Stimulated activated CD8-positive, alpha-beta memory T cell treated with anti-CD3 and anti-CD28 coated beads, Interleukin-4, amount 100 ng/mL, for 4 hours (primary cell): ENCODE measurements at places on chromosomes 12 and 14.

GRCh38 chr14:19917243-19917642, 3.2 kb upstream of the OR4K5 start:
- no peak for DNase-seq

DNA sequence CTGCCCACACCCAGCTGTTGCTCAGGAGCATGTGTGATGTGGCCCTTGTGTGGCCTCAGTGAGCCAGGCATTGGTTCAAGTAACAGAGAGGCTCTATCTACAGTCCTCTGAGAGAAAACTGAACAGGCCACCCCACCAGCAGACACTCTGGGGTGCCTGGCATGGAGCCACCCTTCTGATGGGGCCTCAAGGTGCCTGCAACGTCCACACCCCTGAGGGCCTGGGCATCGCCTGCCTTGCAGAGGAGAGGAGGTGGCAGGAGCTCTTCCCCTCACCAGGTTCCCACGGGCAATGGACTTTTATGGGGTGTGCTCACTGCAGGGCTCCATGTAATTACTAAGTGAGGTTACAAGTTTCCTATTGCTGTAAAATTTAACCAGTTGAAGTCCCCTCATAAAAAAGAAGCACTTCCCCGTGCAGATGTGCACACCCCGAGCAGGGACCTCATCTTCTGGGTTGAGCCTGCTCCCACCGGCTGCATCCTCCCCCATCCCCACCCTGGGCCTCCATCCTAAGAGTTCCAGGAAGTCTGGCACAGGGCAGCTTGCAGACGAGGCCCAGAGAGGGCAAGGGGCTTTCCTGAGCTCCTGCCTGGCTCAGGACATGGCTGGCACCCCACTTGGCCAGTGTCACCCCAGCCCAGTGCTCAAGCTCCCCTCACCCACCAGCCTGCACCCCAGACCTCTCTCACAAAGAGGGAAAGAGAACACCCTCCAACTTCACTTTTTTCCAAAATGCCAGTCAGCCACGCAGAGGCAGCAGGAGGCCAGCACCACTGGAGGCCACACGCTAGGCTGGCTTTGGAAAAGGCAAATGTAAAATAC, 270.4 kb upstream of the RTL1 start:
- DNase-seq: no peak

DNA sequence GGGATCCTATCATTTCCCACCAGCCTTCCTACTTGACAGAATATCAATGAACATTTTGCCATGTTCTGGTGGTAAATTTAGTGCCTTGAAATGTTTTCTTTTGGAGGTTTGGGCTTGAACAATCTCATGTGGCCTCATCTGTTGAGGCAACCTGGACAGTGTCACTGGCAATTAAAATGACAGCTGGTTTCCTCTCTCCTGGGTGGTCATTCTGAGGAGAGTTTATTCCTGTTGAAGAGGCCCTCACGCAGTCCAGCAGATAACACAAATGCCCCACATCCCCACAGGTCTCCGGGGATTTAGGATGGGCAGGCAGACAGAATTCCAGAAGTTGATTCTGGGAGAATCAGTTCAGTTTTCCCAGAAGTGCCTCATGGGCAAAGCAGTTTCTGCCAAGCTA, 41.9 kb downstream of the MMAB start:
- DNase-seq: no peak

DNA sequence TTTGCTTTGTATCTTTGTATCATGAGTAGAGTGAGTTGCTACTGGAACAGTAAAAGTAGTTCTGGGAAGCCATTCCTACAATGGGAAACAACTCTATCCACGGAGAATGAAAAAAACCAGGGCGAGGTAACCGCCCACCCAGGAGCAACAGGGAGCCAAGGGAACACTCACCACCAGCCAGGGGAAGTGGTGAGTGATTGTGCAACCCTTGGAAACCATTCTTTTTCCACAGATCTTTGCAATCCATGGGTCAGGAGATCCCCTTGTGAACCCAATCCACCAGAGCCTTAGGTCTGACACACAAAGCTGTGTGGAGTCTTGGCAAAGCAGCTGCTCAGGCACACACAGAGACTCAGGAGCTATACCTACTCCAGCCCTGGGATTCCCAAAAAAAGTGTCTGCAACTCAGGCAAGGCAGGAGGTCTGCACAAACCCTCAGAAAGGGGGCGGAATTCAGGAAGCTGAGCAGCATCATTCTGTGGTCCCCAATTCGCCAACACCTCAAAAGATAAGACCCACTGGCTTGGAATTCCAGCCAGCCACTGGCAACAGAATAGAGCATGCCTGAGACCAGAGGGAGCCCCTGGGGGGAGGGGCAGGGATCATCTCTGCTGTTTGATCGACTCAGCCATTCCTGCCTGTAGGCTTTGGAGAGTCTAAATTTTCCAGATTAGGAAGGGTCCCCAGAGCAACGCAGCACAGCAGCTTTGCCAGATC, 52.1 kb upstream of the PPFIA2 start:
- DNase-seq: no peak

DNA sequence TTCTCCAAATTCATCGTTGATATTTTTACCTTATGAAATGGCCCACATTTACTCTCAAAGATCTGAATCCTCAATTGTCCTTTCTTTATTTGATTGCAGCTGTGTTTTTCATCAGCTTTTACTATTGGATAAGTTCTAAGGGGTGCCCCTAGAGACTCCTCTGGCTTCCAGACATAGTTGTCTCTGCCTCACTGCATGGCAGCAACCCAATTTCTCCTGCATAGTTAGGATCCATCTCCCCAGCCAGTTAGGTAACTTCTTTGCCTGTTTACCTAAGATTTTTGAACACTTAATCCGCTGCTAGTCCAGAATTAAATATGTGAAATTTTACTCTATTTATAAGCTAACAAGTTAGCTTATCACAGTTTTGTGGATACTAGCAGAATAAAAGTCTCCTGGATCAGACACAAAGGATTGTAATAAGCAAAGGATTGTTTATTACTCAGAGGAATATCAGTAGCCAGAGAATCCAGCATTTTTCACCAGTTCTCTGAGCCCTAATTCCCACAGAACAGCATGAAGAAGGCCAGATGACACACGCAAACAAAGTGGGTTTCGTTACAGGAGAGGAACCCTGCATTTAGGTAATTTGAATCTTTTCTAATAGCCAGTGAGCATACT, 101.1 kb downstream of the BBS10 start:
- DNase-seq: no peak

- DNase-seq: no peak
Observed at GRCh38 chr12:94616203-94616729, 34.1 kb downstream of the TMCC3 start.

DNA sequence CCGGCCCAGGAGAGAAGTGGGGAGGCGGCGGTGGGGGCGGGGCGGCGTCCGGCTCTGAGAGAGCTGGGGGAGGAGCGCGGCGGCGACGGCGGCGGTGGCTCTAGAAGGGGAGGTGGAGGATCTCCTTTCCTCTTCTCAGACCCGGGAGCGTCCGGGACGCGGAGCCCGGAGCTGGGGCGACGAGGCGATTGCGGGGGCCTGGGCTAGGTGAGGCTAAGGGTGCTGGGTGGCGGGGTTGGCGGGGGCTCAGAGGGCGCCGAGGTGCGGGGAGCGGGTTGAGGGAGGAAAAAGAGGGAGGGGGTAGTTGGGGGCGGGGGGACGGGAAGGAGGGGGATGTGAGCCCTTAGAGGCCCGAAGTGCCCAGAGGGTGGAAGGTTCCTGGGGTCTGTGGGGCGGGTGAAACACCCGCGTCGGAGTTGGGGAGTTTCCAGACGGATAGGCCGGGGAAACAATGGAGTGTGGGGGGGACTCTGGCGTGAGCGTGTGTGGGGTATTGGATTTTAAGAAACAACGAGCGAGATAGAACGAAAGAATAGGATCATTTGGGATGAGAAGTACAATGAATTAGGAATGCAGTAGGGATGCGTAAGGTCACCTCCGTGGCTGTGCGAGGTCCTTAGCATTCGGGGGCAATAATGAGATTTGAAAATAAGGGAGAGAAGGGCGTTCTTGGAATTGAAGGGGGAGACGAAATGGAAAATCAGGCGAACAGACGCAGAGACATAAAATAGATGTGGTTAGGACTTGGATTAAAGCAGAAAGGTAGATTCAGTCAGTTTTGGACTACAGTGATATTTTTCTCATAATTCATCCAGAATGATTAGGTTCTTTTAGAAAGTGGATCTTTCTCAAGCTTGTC, at the start of gene SPATS2:
Gene SPATS2 (plus strand): TSS at position 82 of the 859 bp plus-strand sequence. CDS start 93,551 bp downstream, outside the sequence.
- no peak for DNase-seq

GRCh38 chr12:15152456-15152855, 68.8 kb downstream of the RERG start:
- DNase-seq: no peak

- DNase-seq: no peak
Observed at GRCh38 chr12:69844836-69845235, 19.8 kb downstream of the MYRFL start.

DNA sequence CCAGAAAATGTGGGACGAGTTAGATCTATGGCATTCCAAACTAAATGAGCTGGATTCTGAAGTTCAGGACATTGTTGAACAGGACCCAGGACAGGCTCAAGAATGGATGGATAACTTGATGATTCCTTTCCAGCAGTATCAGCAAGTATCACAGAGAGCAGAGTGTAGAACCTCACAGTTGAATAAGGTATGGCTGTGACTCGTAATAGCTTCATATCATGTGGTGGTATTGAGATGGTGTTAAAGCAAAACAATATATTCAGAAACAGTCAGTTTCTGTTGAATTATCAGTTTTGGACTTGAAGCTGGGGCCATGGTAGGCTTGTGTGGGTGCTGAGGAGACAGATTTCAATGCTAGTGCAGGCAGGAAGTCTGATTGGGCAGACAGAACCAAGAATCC, 213.7 kb downstream of the ESR2 start:
- no peak for DNase-seq

DNA sequence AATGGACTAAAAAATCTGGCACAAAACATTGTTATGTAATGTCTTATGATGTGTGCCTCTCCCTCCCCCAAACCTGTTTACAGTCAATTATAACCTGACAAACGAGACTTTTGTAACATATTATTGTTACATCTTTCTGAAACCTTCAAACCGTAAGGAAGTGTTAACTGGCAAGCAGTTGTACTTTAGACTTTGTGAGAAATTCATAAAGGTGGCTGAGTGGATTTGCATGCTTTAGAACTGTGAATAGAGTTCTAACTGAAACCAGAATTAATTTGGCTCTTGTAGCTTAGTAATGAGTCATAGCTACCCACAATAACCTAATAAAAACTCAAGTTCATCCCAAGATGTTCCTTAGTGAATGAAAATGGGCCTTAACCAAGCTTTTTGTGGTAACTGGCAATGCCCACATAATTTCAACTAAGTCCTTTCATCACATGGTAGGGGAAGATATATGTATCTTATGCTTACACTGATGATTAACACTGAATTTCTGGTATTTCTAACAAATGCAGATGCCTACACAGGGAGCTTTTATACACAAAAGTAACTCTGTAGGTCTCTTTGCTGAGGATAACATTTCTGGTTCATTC, 29.7 kb downstream of the RAD9B start:
- no peak for DNase-seq

- DNase-seq: no peak
Observed at GRCh38 chr12:71581206-71581605, 82.4 kb downstream of the ZFC3H1 start.

DNA sequence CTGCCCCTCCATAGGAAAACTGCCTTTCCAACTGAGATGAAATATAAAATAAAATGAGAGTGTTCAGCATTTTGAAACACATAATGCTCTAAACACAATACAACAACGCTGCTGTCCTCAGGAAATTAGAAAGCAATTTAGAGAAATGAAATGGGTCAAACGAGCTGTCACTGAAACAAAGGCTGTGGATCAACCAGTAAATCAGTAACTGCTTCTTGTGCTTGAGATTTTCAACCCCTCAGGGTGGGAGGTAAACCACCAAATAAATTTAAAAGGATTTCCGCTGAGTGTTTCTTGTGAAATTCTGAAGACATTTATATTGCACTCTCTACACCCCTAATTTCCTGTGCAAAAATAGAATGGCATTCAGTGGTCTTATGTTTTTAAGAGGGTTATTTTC, 657.1 kb upstream of the SEL1L start:
- no peak for DNase-seq

GRCh38 chr14:33740531-33740930, 210.3 kb downstream of the EGLN3 start:
- no peak for DNase-seq

GRCh38 chr12:106417926-106418910, 60.7 kb downstream of the POLR3B start:
- no peak for DNase-seq

- DNase-seq: no peak
Observed at GRCh38 chr12:128083132-128083729, 183.7 kb upstream of the TMEM132C start.

- no peak for DNase-seq
Observed at GRCh38 chr12:120457133-120457532, 10.9 kb downstream of the GATC start.

- no peak for DNase-seq
Observed at GRCh38 chr12:5562581-5562980, 130.7 kb downstream of the NTF3 start.

GRCh38 chr12:72622556-72622955, 350.4 kb downstream of the TRHDE start:
- no peak for DNase-seq

DNA sequence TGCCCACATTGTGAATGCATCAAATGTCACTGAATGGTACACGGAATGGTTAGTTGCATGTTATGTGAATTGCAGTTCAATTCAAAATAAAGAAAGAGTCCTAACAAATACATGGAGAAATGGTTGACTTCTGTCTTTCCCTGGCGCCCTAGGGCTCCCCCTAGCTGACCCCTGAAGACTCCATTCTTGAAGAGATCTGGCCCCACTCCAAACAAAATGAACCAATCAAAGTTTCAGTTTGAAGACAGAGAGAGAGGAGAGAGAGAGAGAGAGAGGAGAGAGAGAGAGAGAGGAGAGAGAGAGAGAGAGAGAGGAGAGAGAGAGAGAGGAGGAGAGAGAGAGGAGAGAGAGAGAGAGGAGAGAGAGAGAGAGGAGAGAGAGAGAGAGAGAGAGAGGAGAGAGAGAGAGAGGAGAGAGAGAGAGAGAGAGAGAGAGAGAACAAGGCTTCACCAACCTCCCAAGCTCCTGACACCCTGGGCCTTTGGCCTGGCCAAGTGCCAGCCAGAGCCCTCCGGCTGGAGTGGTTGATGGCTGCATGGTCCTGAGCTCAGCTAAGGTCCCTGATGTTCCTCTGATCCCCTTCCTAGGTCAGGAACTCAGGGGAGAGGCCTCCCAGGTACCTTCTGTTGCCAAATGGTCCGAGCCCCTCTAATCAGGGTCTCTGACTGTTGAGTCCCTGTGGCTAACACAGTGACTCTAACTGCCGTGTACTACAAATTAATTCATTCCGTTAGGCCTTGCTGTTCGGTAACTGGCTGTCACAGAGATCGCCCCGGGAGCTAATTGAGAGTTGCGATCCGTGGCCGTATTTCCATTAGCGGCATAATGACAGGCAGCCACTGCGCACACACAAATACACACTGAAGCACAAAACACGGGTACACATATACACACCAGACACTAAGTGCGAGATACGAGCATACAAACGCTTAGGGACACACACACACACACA, 188.8 kb downstream of the ESRRB start:
- DNase-seq: no peak

DNA sequence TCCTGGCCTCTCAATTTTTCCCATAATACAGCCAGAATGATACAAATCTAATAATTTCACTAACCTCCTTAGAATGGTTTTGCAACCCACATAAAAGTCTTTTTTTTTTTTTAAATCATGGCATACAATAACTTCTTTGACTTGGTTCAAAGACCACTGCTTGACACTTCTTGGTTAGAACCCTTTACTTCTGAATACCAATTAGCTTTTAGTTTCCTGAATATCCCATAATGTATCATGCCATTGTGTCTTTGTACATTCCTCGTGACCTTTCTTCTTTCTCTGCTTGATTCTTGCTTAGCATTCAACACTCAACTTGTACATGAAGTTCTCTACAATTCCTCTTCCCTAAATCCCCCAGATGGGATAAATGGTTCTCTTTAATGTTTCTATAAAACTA, 19.3 kb downstream of the KLHL28 start:
- DNase-seq: no peak
